ENCODE measurements at places on chromosomes 2 and 18.
A peak's percentile ranks its signal among the peaks of the same experiment; 100 is the strongest.

DNA sequence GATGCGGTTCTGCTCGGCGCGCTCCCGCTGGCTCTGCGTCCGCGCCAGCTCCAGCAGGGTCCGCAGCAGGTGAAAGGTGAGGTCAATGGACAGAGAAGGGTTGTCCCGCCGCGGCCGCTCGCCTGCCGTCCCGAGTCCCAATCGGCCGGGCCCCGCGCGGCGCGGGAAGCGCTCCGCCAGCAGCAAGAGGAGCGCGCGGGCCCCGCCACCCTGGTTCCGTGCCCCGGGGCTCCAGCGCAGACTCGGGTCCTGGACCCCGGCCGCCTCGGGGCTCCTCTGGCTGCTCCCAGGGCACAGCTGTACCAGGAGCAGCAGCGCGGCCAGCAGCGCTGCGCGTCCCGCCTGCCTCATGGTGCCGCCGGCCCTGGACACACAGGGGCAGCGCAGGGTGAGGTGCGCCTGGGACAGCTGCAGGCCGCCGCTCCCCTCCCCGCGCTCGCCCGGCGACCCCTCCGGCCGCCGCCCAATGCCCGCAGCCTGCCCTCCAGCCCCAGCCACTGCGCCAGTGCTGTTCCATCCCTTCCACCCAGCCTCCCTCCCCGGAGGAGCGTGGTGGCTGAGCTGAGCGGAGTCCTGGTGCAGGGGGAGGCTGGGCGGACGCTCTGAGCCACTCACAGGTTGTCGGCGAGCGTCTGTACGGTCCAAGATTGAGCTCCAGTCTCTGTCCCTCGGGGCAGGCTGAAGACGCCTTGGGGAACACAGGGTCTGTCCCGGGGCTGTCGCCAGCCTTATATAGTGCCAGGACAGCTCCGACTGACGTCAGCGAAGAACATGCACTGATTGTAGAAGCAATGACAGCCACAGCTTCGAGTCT is 493 bp downstream of the UCN start:
- DNase-seq: no peak

DNA sequence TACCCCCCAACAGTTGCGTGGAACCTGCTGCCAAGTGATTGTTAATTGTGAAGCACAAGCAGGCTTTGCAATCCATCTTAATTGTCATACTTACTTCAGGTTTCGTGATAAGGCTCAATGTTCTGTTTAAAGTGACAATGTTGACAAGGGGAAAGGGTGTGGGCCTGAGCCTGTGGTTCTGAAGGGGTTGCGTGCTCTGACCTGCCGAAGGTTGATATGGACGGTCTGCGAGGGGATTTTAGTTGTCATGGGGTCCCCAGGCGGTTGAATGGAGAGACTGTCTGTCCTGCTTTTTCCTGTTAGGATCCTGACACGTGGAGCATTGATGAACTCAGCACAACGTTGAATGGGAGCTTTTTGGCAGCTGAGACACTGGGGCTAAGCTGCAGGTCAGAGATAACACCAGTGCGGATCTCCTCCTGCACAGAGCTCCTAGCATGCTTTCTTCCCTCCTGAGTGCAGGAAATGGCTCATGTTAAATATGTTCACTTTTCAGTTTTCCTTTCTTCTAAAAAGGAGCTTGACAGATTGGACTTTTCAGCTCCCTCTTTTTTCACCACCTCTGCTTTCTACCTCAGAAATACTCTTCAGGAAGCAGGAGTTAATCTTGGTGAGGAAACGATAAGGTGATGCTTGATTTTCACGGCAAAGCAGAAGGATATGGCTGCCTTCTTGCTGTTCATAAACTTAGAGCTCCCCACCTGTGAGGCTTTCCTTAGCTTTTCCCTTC is 62.9 kb upstream of the ZEB2 start:
- no peak for DNase-seq

GRCh38 chr2:229268626-229269025 is 2.5 kb downstream of the PID1 start:
- DNase-seq: no peak

DNA sequence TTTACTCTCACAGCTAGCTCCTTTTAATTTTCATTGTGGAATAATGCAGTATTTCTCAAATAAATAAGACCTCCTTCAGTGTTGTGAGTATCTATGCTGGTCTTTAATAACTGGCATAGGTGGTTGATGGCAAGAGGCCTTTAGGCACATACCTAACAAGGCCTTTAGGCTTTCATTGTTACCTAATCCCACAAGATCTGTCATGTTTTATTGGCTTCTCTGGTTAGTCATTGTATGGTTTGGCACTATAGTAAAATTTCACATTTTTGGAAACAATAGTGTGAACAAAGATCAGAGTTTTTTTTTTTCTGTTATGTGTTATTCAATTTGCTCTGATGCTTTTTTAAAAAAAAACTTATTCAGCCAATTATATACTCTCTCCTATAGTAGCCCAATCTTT is 89.8 kb upstream of the NEUROD1 start:
- no peak for DNase-seq

DNA sequence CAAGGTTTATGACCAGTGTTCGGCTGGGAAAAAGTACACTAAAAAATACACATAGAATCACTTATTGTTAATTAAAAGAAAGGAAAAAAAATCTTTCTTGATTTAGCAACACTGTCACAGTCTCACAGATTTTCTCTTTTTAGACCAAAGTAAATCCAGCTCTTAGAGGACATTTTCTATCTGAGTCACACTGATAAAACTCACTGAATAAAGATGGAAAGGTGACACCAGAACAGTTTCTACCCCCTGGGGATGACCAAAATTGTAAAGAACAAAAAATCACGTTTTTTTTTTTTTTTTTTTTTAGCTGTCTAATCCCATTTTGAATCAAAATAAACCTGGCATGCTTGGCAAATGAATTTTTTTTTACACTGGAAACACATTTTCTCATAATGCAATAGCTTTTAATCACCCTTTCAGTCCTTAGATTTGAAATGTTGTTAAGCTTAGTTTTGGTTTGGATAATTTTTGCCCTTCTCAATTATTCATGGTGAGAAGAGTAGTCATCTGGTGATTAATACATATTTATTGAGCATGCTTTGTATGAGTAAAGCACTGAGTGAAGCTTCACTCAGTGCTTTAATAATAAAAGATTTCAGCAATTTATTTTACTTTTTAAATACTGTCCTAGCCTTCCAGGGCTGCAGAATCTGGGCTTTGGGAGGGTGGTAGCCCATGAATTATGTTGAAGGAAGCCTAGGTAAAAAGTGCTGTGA is 886.3 kb downstream of the SLC4A3 start:
- DNase-seq: no peak

GRCh38 chr18:26710470-26711096 is 154.9 kb downstream of the AQP4 start:
- no peak for DNase-seq

DNA sequence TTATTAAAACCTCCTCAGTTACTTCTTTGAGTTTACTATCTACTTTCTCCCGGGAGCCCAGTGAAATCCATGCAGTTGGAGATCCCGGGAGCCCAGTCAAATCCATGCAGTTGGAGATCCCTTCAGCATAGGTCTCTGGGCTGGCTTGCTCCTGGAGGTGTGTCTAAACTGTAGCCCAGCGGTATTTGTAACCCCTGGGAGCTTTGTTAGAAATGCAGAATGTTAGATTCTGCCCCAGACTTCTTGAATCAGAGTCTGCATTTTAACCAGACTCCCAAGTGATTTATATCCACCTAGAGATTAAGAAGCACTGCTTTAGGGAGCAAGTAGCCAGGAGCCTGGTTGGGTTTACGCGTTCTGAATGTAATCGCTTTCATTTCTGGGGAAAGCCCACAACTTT is 54.5 kb downstream of the ARHGAP28 start:
- DNase-seq: no peak

- DNase-seq: no peak
Observed at GRCh38 chr18:62576271-62576670, 53.4 kb downstream of the ZCCHC2 start.

DNA sequence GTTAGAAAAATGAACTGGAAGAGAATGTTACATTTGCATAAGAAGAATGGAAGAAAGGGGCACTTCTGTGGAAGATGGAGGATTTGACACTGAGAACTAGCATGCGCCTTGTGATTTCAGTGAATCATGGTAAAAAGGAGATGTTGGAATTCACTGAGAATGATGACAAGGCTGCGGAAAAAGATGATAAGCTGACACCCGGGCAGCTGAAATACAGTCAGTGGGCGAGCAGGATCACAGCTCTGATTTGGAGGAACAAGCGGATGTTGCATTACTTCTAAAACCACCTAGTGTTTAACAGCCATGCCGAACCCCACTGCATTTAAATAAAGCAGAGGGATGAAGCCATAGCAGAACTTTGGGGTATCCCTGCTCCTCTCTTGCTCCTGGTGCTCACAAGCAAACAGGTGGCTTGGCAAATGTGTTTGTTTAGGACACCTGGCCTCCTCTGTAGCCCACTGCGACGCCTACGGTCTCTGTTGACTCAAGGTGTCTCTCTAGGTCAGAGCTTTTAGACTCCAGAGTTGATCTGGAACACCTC is 134.9 kb downstream of the NDUFA10 start:
- DNase-seq: no peak

DNA sequence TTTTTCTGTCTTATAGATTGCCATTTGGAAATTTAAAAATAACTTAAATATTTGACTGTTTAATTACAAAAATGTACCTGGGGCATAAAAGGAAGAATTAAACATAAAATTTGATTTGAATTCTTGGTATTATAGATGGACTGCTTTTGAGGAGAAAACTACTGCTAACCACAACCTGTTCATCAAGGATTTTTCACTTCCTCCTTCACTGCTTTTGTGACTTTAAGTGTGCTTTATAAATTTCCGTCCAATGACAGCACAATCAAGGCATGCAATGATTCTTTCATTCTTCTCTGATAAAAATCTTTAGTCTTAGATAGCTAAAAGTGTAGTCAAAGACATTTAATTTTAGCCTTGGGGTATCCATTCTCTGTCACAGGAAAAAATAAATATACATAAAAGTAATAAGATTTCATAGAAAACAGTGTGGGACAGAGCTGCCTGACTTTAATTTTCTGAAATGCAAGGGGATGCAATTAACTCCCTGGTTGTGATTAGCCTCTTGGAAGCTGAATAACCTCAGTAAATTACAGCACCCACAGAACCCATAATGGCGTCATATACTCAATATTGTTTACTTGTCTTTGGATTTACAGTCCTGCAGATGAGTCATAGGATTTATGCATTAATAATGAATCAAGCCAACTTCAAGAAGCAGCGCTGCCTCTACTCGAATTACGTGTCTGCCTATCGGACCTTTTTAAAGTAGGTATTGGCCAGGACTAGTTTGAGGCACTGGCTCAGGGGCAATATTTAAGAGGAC is 587.9 kb downstream of the NRXN1 start:
- no peak for DNase-seq

GRCh38 chr2:203492965-203493364 is 42.1 kb downstream of the RAPH1 start:
- no peak for DNase-seq

GRCh38 chr2:190452433-190452832 is 44.3 kb downstream of the MFSD6 start:
- no peak for DNase-seq

DNA sequence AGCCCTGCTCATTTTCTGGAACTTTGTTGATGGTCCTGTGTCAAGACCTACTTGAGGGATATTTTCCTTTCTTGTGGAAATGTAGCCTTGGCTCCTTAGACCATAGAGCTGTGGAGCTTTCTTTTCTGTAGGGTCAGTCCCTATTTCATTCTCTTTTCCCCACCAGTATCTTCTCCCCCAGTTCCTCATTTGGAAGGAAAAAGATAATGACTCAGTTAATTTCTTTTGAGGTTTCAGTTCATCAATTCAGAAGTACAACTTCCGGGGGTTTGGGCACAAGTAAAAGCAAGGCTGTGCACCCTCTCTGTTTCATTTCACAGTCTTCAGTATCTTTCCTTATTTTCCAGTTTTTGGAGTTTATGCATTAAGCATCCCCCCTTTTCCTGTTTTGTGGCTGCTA is 70.7 kb downstream of the CDC42EP3 start:
- no peak for DNase-seq

DNA sequence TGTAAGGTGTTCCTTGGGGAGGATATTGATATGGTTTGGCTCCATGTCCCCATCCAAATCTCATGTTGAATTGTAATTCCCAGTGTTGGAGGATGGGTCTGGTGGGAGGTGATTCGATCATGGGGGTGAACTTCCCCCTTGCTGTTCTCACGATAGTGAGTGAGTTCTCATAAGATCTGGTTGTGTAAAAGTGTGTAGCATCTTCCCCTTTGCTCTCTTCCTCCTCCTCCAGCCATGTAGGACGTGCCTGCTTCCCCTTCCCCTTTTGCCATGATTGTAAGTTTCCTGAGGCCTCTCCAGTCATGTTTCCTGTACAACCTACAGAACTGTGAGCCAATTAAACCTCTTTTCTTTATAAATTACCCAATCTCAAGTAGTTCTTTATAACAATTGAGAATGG is 458.7 kb downstream of the LPIN1 start:
- DNase-seq: no peak

- peak; percentile 84 for DNase-seq
Observed at GRCh38 chr2:45909677-45910191, 258.3 kb downstream of the PRKCE start.

- no peak for DNase-seq
Observed at GRCh38 chr18:30376515-30376914, 666.0 kb downstream of the DSC3 start.

DNA sequence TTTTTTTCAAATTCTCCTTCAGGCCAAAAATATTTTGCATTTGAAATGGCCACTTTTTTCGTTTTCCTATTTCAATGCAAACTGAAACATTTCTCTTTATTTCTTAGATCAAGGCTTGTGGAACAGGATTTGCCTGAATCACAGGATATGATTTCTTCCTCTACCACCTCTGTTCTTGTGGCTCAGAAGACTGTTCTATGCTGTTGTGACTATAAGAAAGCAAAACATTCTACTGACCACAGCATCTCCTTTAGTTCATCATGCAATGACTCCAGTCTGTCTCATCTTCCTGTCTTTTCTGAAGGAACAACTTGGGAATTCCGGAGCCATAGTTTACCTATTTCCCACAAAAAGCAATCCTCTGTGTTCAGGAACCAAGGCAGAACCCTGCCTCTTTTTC is 16.2 kb upstream of the ZNF512 start:
- DNase-seq: no peak

DNA sequence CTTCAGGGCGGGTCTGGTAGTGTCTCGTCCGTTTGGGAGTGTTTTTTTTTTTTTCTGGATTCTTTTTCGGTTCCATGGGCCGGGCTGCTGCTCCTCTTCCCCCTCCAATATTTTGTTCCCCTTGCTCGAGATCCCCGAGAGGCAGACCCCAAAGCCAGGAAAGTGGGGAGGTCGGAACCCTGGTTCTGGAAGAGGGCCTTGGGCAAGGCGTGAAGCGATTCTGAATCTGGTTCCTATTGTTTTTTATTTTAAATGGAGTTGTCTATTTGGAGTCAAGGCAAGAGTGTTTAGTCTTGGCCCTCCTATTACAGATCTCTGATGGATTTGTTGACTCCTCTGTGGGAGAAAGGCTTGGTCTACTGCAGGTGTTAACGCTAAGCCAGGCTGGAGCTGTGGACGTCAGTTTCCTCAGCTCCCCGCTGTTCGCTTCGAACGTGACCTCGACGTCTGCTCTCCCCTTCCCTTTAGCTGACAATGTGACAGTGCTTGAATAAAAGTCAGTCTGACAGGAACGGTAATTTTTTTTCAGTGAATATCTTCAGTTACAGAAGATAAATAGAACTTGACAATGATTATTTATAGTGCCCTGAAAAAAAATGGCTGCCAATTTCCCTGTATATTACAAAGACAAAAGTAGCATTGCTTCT is 683 bp upstream of the DNAJC27 start:
- no peak for DNase-seq
